NCI-H1048 (cell line): ENCODE measurements at places on chromosomes 7 and 10.

GRCh38 chr7:131105799-131106680 lies 221.6 kb upstream of the MKLN1 start:
- no peak for DNase-seq

DNA sequence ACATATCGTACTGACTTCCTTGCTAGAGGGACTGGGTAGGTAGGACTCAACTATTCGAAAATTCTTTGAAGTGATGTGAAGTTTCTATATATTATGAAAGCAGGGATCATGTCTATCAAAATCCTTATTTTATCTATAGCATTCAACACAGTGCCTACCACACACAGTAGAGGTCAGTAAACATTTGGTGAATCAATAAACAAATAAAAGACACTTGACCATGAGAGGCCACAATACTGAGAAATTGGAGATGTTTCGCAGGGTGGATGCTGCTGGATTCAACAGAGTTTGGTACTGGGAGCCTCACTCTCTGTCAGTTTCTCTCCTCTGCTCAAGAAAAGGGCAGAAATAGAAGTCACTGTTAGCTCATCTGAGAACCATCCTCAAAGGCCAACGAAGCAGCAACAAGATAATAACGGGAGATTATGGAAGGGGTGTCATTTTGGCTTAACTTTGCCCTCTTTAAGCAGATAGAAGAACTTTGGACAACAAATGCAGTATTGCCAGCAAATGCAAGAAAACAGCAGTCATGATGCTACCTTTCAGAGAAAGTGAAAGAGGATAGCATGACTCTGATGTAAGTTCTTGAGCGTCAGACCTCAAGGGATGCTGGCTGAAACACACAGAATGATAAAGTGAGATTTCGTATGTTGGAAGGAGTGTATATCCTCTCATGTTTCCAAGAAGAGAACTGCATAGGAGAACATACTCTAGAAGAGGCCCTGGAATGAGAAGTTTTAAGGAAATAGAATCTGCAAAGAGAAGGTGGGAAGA lies 107.6 kb downstream of the SEMA3E start:
- DNase-seq = no peak

- no peak for DNase-seq
Measured at GRCh38 chr10:6909905-6910560, 330.0 kb upstream of the PRKCQ start.

DNA sequence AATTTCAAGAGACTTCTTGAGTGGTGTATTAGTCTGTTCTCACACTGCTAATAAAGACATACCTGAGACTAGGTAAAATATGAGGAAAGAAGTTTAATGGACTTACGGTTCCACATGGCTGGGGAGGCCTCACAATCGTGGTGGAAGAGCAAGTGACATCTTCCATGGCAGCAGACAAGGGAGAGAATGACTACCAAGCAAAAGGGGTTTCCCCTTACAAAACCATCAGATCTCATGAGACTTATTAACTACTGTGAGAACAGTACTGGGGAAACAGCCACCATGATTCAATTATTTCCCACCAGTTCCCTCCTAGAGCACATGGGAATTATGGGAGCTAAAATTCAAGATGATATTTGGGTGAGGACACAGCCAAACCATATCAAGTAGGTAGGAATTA lies 150.5 kb downstream of the PCDH15 start:
- no peak for DNase-seq

DNA sequence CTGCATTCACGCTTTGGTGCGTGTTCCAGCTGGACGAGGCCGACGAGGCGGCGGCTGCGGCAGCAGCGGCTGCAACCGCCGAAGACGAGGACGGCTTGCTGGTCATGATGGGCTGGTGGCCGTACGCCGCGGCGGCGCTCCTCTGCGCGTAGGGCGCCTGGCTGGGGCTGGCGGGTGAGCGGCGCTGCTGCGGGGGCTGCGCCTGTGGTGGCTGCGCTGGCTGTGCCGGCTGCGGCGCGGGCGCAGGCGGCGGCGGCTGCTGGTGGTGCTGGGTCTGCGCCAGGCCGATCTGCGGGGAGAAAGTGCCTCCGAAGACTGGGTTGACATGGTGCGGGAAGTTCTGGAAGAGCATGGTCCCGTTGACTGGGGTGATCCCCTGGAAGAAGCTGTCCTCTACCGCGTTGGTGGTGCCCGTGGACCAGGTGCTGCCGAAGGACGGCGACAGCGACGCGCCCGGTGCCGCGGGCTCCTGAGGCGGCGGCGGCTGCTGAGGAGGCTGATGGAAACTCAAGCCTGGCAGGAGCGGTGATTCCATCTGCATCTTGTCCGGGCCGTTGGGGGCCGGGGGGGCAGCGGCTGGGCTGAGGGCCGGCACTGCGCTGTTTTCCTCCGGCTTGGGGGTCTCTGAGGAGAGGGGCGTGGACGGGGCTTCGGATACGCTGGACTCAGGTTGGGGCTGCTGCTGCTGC lies 51.1 kb downstream of the CPEB3 start:
- no peak for DNase-seq

- DNase-seq = no peak
Measured at GRCh38 chr7:100568896-100569844, 4.5 kb downstream of the SAP25 start.

- no peak for DNase-seq
Measured at GRCh38 chr10:16009785-16010184, 149.5 kb upstream of the MINDY3 start.

- DNase-seq = no peak
Measured at GRCh38 chr10:75049316-75050148, 61.9 kb upstream of the SAMD8 start.

DNA sequence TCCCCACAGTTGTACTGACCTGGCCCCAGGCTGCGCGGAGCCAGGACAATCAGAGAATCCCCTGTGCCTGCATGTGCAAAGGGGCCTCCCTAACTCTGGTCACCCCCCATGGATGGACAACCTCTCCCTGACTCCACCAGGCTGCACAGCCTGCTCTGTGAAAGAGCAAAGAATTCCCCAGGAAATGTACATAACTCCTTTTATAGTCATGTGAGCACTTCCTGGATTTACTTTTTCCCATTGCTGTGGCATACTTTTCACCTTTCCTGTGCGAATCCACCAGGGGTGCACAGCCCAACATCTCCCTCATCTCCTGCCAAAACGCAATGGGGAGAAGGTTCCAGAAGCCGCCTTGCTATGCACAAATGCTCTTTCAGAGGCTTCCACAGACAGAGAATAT lies 27.9 kb downstream of the FGFR2 start:
- no peak for DNase-seq

DNA sequence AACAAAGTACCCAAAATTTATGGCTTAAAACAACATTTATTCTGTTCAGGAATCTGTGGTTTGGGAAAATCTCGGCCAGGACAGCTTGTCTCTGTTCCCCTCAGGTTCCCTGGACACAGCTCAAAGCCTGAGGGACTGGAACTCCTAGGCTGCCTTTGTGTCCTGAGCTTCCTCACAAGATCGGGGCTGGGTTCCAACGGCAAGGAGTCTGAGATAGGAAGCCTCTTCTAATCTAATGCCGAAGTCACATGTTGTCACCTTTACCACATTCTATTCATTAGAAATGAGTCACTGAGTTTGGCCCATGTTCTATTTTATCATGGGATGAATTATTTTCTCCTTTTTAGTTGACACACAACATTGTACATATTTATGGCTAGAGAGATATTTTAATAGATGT lies 80.5 kb downstream of the ANKRD26 start:
- no peak for DNase-seq

DNA sequence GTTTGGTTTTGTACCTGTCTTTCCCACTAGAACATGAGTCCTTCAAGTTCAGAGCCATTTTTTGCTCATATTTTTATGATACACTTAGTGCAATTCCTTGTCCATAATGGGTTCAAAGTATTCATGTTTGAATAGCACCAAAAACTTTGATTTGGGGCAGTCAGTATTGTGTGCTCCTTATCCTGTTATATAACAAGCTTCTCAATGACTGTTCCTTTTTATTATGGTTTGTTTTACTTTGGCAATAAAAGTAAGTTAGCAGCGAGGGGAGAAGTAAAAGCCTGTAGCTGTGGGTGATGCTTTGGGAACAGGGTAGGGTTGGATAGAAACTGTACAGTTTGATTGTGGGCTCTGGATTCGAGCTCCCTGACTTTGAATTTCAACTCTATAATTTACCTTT lies 174.4 kb upstream of the PCLO start:
- no peak for DNase-seq

DNA sequence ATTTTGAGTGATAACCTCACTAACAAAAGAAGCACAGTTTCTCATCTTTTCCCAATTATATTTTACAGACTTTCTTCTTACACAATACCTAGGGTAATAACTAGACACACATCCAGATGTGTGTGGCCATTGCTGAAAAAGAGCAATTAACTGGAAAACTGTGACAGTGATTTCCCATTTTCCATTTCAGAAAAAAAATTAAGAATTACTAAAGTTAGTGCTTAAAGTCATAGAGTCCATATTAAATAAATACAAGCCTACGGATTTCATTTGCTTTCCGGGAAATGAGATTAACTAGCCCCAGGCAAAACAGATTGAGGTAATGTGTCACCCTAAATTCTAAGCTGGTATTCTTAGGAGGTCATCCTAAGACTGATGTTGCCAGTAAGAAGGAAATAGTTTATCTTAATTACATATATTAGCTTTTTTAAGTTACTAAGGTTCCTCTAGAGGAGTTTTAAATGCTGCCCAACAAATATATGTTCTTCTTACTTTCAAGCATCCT lies 10.2 kb upstream of the MACC1 start:
- DNase-seq = no peak

GRCh38 chr10:59829024-59829423 lies 75.8 kb upstream of the MRLN start:
- no peak for DNase-seq

- DNase-seq = no peak
Measured at GRCh38 chr7:143285470-143285778, 666 bp downstream of the TMEM139 start.

- no peak for DNase-seq
Measured at GRCh38 chr7:107684947-107685463, 24.4 kb downstream of the SLC26A4 start.

- DNase-seq = no peak
Measured at GRCh38 chr7:43332193-43332796, 219.8 kb downstream of the HECW1 start.

DNA sequence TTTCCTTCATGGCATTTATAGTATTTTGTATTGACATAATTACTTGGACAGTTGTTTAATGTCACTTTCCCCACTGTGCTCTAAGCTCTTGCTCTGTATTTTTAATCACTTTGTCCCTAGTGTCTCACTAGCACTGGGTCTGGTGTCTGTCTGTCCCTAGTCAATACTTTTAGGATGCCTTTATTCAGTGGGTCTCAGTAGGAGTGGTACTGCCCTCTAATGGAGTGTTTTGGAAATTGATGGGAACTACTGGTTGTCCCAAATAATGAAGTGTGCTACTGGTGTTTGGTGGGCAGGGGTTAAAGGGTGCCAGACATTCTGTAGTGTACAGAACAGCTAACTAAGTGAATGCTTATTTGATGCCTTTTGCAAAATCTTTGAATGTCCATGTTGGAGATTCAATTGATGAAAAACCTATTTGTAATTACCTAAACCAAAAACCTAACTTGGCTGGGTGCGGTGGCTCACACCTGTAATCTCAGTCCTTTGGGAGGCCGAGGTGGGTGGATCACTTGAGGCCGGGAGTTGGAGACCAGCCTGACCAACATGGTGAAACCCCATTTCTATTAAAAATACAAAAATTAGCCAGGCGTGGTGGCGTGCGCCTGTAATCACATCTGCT lies 33.3 kb downstream of the CDK14 start:
- DNase-seq = no peak

DNA sequence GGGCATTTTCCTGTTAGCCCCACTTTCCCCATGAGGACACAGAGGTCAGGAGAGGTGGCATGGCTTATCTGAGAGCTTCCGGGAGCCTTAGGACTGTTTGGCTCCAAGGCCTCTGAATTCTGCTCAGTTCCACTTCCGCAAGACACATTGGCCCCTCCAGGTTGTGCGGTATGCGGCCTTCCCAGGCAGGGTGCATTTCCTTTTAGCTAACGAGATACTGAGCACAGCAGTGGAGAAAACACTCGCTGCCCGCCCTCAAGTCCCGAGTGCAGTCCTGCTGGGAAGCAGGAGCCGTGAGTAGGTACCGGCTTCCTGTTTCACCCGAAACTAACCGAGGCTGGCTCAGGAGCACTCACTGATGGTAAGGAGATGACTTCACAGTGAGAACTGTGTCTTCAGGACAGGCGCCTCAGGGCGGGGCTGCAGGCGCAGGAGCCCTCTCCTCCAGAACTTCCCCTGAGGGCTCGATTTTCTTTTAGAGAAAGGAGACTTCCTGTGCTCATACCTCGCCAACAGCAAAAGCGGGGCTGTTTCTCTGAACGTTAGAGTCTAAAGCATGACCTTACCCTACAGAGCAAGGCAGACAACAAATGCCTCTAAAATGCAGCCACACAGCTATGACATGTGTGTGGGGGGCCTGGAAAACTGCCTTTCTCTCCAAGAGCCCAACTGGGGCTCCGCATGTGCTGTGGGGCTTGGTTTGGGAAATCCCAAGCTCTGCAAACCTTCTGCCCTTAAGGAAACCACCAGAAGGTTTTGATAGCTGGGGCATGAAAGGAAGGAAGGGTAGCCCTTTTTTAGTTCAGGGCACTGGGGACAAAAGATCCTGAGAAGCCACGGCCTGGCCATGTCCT lies 25.9 kb downstream of the RGS10 start:
- DNase-seq = no peak

DNA sequence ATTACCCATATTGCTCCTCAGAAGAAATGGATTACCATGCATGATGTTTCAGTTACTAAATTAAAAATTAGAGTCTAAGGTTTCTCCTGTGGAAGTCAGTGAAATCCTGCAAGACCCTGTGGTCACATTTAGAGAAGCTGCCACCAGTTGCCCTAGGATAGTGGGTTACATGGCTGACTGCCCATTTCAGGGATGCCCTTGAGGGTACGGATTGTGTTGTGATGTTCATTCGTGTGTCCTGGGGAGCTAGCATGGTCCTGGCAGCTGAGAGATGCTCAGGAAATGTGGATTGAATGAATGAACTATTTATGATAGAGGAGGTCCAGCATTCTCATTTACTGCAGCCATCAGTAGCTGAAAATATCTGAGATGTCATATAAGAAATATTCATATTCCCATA lies 55.1 kb downstream of the TMEM178B start:
- no peak for DNase-seq

DNA sequence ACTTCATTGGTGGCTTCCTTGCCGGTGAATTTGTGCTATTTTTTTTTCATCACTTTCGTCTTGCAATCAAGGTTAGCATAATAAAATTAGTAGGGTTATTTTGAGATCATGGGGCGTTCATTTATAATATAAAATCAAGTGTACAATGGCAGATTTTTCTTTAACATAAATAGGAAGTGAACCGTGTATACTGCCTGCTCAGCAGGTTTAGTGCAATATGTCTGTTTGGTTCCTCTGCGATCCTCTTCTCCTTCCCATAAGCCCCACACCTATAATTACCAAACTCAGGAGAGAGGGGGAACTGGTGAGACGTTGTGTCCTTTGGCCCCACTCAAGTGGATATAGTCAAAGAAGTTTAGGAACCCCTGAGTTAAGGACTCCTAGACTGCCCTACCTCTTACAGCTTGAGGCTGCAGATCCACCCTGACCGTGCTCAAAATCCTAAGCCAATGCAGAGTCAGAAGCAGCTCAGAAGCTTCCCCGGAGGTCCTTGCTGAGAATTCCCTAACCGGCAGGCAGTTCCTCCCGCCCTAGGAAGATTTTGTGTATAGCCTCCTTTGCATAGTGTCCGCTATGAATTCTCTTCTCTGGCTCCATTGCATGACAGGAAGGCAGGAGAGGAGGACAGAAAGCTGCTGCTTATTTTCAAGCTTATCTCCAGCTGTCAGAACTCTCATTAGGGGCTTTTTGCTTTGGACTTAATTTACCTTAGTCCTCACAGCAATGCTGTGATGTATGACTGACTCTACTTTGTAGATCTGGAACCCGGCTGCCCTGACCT lies 41.5 kb downstream of the PYROXD2 start:
- DNase-seq = no peak
